NCI-H774 (cell line): ENCODE measurements at places on chromosomes 5 and 9.

GRCh38 chr5:150625831-150626746 is 14.4 kb upstream of the SYNPO start:
- no peak for DNase-seq

- peak; percentile 28 for DNase-seq
These were observed 111.1 kb upstream of the DAPK1 start for GRCh38 chr9:87386490-87387025.

DNA sequence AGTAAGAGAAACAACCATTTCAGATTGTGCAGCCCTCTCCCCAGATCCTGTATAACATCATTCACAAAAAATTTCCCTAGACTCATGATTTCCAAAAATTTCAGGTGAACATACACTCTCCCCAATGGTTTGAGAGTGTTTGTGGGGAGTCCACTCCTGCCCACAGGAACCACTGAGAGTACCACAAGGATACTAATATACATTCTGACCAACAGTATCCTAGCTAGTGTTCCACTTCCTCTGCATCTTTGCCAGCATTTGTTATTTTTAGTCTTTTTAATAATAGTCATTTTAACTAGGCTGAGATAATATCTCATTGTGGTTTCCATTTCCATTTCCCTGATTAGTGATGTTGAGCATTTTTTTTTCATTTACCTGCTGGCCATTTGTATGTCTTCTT is 155.4 kb downstream of the DTWD2 start:
- no peak for DNase-seq

GRCh38 chr5:58937031-58937681 is 354.3 kb downstream of the RAB3C start:
- no peak for DNase-seq

- DNase-seq: no peak
These were observed 35.0 kb downstream of the TPPP start for GRCh38 chr5:658103-658502.

DNA sequence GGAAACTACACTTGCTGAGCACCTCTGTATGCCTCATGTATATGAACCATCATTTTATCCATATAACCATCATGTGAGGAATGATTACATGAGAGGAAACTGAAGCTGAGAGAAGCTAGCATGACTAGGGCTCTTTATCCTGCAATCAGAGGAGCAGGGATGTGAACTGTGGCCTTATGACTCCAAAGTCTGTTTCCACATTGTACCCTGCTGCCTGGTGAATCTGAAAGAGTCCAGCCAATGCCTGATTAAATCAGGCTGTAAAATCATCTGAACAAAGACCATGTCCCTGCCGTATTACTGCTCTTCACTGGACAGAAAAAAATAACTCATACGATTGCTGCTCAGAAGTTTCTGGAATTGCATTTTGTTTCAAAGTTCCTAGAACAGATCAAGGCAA is 67.0 kb downstream of the LPAR1 start:
- no peak for DNase-seq

DNA sequence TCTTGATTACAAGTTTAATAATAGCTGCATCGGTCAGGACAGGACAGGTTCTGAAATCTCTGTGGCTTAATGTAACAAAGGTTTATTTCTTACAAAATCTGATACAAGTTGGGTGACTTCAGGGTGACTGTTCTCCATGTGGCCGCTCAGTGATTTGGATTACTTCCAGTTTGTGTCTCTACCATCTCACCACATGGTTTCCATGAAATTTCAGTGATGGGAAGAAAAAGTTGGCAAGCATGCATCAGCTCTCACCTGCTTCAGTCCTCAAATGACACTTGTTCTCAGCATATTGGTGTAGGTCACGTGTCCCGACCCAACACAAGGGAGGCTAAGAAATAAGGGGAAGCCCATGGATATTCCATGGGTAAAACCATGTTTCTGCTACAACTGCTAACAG is 7.8 kb upstream of the TMEM268 start:
- DNase-seq: no peak

GRCh38 chr5:153460421-153460820 is 30.0 kb upstream of the GRIA1 start:
- DNase-seq: no peak

DNA sequence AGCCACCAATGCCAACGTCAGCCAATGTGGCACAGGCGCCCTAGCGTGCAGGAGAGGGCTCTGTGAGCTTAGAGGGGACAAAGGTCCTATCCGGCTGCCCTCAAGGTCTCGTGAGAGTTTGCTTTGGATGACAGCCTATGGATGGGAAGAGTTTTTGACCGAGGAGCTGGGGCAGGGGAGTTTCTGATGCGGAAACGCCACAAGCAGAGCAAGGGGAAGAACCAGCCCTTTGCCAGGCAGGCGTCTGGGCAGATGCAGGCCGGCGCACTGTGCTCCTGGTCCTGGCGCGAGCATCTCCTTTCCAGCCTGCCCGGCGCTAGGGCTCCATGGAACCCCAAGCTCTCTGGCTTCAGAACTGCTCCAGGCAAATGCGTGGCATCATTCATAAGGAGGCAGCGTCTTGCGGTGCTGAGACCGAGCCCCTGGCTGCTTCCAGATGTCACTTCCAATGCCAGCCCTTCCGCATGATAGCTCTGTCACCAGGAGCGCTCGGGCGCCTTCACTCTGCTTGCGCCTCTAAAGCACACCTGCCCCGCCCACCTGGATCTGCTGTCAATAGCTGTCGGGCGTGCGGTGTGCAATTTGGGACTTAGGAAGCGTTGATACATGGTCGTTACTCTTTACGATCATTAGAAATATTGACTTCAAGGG is 374.9 kb upstream of the IRX1 start:
- DNase-seq: no peak

GRCh38 chr9:88266416-88266815 is 121.8 kb upstream of the SPIN1 start:
- no peak for DNase-seq

DNA sequence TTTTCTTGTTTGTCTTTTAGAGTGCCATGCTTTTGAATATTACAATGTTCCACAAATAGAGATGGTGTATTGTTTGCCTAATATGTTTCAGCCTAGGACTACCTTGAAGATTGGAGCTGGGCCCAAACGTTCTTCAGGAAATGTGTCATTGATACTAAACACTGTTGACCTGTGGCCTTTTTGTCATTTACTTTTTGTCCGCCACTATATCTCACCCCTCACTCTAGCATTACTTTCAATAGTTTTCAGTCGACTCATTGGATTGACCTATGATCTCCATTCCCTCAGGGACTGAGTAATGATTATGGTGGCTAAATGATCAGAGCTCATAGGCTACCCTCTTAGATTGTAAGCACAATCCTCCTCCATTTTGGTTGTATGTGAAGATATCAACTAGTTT is 115.8 kb downstream of the NUDT12 start:
- no peak for DNase-seq

DNA sequence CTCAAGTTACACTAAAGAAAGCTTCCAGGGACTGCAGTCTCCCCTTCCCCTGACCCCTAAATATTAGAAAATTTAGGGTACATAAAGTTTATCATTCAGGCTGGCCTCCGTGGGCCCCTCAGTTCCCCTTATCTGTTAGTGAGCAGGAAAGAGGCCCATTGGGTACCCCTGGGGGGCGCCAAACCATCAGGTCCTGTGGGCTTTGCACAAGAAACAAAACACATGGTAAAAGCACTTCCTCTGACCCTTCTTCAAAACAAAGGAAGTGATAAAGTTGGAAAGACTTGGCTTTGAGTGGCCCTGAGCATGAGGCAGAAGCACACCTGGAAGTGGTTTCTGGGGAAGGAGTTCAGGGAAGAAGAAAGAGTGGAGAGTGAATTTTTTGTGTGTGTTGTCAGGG is 213.0 kb downstream of the SMARCA2 start:
- no peak for DNase-seq

DNA sequence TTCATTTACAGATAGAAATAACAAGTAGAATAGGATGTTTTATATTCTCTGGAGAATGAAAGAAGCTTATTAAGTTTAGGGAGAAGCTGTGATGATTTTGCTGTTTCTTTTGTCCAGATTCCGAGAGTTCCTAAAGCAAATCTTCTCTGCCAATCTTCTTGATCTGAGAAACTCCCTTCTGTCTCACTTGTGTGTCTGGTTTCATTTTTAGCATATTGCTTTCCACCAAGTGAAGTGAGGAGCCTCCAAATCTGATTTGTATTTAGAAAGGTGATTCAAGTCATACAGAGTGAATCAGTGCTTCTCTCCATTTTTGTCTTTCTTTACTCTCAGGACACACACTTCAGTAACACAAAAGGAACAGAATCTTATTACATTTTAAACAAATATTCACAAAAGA is 48.4 kb downstream of the STX17 start:
- DNase-seq: no peak

DNA sequence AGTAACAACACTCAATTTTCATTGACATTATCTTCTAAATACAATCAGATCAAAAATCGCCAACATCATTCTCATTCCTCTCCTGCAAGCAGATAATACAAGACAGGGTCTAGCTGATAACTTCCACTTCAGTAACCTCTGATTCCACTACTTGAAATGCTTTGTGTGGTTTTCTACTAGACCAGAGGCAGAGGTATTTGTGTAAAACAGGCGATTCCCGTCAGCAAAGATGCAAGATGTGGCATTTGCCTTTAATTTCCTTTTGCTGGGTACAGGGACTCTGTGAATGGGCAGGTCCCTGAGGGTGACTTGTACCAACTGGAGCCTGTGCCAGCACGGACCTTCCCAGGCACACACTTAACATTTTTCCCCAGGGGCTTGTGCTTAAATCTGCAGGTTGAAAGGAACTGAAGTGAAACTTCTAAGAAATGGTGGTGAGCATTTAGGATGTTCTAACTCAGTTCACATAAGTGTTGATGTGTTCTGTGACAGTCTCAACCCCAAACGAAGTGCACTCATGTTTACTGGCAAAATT is 625.5 kb upstream of the WWC1 start:
- DNase-seq: no peak

DNA sequence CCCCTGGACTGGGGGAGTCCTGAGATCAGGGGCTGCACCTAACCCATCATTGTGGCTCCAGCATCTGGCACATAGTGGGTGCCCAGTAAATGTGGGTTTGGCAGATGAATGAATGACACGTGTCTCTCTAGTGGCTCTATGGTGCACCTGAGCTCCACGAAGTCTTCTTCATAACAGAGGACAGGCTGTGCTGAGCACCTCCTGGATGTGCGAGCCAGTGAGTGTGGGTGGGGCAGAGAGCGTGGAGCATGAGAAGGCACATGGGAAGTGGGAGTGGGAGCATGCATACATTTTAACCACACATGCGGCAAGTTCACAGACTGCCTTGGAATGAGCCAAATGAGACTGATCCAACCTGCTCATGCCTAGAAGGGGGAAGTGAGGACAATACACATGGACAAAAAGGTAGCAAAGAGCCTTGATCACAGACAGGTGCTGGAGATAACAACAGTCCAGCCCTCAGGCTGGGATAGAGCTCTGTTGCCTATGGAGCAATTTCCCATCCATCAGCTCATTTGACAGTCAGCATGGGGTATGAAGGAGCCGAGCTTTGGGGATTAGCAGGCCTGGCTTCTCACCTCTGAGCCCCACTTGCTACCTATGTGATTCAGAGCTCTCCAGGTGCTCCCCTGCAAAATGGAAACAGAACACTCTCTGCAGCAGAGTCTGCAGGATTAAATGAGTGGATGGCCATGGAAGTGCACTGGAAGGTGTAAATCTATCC is 76.2 kb upstream of the TBC1D2 start:
- no peak for DNase-seq

DNA sequence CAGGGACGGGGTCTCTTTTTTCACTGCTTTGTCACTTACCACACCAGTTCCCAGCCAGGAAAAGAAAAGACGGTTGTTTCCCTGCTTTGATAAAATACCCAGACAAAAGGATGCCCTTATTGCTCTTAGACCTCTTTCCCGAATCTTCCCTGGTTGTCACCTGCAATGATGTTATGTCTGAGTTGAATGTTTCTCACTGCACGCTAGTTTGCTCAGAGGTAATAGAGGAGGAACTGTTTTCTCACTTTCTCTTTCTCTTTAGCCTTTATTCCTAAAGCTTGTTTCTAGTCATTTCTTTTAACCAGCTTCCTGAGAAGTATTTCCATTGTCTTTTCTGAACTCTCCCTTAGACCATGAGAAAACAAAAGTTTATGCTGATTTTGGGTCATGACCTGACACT is 32.9 kb downstream of the ACER2 start:
- DNase-seq: no peak

GRCh38 chr9:72478966-72479365 is 42.4 kb upstream of the TMC1 start:
- no peak for DNase-seq
